ENCODE measurements at places on chromosomes 6 and 20.

DNA sequence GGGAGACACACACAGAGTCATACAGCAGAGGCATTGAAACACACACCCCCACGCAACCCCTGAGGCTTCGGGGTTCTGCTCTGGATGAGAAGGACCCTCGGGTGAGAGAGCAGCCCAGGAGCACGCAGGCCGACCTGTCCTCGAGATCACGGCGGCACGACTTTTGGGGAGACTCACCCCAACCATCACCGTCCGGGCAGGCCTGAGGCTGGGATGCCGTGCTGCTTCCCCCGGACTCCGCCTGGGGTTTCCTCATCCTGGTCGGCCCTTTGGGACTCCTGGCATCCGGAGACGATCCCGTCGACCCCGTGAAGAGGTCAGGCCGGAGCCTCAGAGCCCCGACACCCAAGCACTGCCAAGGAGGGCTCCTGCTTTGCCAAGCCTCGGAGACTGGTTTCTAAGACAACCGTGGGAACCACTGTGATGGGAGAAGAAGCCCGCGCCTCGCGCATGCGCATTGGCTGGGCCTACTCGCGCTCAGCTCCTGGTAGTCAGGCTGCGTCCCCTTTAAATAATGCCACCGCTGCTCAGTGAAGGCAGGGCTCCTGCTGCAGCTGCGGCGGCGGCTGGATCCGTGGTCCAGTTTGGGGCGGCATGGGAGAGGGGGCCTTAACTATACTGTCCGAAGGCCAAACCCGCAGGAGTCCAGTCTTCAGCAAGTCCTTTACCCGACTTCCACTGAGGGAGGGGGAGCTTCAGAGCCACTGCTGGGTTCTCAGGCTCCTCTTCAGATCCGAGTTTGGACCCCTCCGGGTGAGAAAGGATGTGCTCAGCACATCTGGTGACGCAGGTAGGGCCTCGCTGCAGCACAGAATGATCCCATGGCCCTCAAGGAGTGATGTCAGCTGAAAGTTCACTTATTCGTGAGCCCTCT, 171.4 kb upstream of the ZNF337 start:
- DNase-seq: peak; percentile 91

DNA sequence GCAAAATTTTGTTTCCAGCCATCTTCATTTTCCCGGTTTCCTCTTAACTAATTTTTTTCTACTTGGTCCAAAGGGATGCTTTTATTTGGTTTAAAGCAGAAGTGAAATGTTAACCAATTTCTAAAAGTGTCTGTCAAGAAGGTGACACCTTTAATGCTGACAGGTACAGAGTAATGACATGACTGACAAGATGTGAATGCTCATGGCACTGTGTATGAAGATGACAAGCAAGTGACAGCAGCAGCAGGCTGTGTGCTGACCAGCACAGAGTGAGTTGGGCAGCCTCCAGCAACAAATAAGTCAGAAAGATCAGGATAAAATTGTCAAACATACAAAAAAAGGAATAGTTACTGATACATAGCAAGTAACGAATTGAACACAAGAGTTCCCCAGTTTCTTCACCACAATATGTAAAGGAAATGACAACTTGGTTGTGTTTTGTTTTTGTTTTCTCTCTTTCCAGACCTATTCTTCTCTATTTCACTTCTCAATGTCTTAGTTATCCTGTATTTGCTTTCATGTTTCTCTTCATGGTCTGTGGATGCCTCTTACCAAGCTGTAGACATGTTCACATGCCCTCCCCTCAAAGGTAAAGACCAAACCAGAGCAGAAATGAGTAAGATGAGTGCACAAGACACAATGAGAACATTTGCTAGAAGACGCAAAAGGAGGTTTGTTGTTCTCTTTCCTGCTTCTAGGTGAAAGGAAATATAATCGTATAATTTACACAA, 174.9 kb downstream of the FRK start:
- DNase-seq: no peak

- DNase-seq: no peak
Observed at GRCh38 chr6:134398453-134398852, 80.5 kb upstream of the SGK1 start.

DNA sequence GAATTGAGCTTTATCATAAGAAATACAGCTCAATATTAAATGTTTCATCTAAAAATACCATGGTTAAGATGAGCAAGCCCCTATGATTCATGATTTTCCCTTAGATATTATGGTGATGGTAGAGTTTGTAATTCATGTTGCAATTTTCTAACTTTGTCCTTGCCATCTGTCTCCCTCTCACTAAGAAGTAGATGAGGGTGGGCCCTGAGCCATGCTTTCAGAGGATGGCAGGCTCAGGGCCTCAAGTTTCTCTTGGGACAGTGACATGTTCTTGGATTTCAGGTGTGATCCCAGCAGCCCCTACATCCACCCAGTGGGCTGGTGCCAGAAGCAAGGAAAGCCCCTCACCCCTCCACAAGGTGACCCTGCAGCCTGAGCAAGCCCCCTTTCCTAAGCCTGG, 25.6 kb downstream of the L3MBTL1 start:
- no peak for DNase-seq
